Omental fat pad (tissue), 4 donors: ENCODE measurements at places on chromosomes 2 and 18.

DNA sequence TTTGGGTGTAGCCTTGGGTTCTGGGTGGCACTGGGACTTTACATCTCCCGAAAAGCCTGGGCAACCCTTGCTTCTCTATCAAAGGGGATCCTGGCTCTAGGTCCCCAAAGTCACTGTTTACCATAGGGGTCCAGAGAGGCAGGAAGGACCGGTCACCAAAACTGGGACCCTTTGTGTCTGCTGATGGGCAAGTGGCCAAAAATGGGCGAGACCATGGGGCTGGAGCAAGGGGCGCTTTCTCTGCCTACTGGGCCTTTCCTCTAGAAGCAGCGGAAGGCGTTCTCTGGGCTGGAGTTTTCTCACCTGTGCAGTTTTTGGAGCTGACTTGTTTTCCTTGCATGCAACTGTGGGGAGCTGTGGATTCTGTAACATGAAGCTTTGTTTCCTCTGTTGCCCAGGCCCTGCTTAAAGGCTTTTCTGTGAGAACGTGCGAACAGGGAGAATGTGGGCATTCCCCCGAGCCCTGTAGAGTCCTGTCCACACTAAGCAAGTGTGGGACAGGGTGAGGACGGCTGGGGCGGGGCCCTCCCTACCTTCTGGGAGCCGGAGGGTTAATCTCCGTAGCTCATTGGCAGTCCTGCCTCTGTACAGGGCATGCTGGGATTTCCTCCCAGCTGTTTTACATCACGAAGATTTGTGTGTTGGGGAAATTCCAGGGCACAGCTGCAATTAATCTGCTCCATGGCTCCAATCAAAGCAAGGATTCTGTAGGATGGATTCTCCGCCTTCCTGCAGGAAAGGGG, 50.2 kb downstream of the TGOLN2 start:
- no peak for DNase-seq

GRCh38 chr18:30361864-30362540, 680.5 kb downstream of the DSC3 start:
- DNase-seq: no peak

- DNase-seq: no peak
Observed at GRCh38 chr18:12438257-12438656, 30.5 kb downstream of the PRELID3A start.

GRCh38 chr2:96240341-96241038, 25.3 kb downstream of the TMEM127 start:
- no peak for DNase-seq

- no peak for DNase-seq
Observed at GRCh38 chr18:80239830-80240229, 7.5 kb downstream of the PARD6G start.

GRCh38 chr2:119837759-119838158, 78.0 kb downstream of the PTPN4 start:
- no peak for DNase-seq

GRCh38 chr2:225773148-225773547, 373.6 kb downstream of the NYAP2 start:
- DNase-seq: no peak

DNA sequence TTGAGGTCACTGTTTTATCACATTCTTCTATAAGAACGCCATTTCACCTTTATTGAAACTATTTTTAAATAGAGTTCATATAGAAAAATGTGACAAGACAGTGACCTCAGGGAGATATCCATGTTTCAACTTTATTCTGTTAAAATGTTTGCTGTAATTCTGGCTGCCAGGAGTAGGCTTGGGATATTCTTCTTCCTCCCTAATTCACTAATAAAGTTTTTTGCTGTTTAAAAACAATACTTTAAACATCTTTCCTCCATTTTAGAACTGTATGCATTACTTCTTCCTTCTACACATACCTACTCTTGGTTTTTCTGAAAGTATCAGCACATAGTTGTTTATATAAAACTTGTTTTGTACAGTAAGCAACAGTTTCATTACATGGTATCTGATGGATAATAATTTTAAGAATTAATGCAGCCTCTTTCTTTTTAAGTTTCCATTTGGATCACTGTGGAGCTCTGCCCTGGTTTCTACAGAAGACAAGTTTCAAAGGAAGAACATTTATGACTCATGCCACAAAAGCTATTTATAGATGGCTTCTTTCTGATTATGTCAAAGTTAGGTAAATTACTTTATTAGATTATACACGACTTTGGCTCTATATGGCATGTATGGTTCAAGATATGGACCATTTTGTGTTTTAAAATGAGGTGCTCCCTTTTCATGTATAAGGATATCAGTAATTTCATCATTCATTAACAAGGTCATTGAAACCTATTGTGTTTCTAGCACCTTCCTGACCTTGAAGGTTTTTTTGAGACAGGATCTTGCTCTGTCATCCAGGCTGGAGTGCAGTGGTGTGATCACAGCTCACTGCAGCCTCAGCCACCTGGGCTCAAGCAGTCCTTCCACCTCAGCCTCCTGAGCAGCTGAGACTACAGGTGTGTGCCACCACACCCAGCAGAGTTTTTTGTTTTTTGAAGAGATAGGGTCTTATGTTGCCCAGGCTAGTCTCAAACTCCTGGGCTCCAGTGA, 7.2 kb downstream of the CPSF3 start:
- no peak for DNase-seq

- DNase-seq: no peak
Observed at GRCh38 chr2:46392561-46393346, 86.6 kb upstream of the TMEM247 start.

- peak; percentile 43 for DNase-seq
Observed at GRCh38 chr2:45964223-45964841, 312.9 kb downstream of the PRKCE start.

DNA sequence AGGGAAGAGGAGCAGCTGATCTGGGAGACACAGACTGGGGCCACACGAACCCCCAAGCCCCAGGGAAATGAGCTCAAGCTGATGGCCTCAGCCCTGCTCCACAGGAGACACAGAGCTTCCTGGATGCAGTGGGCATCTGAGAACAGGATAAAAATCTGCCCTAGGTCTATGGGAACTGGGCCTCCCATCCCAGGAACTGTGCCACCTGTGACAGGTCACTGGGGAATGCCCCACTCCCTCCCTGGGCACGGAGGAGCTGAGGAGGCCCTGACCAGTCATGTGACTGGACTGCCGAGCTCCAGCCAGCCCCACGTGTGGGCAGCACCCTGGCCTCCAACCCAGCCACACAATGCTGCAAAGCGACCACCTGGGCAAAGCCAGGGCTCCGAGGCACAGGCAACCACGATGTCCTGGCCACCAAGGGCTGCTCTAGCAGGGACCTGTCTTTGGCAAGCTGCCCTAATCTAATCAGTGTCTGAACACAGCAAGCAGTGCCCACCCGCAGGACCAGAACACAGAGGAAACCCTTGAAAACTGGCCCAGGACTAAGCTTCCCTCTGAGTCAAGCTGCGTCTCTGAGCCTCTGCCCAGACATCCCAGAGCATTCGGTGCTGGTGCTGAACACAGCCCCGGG, 57.8 kb upstream of the ID2 start:
- DNase-seq: peak; percentile 17

DNA sequence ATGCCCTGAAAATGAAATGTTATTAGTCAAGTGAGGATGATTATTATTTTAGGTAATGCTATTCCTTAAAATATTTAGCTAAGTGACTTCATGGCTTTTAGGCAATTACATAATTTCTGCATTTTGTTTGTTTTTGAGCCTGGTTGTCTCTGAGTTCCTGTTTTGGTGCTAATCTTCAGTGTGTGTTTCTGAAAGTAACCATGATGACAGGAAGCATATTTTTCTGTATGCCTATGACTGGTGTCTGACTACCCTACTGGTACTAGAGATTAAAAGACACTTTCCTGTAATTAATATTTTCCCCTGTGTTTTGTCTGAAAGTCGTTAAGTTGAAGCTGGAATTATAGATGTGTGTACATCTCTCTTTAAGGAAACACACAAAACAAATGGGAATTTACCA, 295.0 kb upstream of the SPRED2 start:
- DNase-seq: no peak

GRCh38 chr2:224650815-224651439, 65.2 kb downstream of the CCDC195 start:
- DNase-seq: no peak

- no peak for DNase-seq
Observed at GRCh38 chr2:86054535-86055082, 51.1 kb downstream of the POLR1A start.

GRCh38 chr18:28711096-28711495, 534.2 kb upstream of the CDH2 start:
- no peak for DNase-seq
